GM23338 (cell line): ENCODE measurements at places on chromosomes 16 and 17.

GRCh38 chr16:82584553-82585152, 42.1 kb upstream of the CDH13 start:
- DNase-seq = no peak

DNA sequence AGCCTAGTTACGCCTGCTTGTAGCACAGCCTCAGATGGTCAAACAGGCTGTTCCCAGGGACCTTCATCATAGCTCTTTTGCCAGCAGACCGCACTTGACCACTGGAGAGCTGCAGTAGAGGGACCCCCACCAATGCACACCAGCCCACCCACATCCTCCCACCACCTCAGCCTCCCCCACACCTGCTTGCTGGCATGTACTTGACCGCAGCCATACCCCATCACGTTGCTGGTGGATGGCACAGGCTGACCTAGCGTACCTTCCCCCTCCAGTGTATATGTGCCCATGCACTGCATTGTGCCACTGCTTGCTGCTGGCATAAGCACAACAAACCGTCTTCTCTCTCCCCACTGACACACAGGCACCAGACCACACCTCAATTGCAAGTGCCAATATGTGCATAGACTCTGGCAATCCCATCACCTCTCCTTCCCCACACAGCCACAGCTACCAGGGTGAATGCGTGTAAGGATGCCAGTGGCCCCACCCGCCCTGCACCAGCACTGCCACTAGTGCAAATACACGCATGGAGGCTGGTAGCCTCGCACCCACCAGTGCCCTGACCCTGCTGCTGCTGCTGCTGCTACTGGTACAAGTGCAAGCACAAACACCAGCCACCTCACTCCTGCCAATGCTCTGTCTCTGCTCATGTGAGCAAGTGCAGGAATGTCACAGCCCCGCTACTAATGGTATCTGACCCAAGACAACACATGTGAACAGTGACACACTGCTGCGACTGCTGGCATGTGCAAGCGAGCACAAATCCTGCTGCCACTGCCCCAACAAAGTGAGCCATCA, 1377.6 kb downstream of the CDH11 start:
- DNase-seq = no peak

DNA sequence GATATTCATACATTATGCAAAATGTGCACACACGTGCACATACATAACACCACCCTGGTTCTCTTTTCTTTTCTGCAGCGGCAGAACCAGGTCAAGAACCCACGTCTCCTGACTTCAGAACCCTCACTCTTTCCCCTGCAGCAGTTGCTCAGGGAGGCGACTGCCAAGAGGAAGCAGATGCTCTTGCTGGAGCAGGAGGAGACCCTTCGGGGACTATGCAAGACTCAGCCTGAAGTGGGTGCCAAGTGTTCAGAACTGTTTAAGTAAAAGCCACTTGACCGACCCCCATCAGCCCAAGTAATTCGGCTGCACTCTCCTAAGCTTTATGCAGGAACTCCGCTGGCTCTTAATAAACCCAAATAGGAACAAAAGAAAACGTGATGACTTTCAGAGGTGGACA, 193.8 kb downstream of the SLC39A11 start:
- no peak for DNase-seq

GRCh38 chr16:66752379-66752778, 970 bp upstream of the DYNC1LI2 start:
- DNase-seq = no peak

GRCh38 chr16:6932871-6933385, 399.7 kb upstream of the RBFOX1 start:
- no peak for DNase-seq

DNA sequence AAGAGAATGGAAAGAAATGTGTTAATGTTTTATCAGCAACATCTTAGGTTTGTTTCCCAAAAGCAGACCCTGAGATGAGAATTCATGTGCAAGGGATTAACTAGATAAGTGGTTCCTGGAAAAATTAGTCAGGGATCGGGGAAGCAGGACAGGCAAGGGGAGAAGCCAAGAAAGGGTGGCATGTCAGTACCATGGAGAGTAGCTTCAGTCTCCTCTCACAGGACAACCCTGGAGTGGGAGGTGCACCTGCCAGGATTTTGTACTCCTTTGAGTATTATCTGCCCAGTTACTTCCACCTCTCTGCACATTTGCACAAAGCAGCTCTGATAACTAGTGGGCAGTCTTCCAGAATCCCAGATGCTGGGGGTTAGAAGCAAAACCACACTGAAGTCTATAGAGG, 117.0 kb downstream of the RGS9 start:
- DNase-seq = peak; percentile 17

DNA sequence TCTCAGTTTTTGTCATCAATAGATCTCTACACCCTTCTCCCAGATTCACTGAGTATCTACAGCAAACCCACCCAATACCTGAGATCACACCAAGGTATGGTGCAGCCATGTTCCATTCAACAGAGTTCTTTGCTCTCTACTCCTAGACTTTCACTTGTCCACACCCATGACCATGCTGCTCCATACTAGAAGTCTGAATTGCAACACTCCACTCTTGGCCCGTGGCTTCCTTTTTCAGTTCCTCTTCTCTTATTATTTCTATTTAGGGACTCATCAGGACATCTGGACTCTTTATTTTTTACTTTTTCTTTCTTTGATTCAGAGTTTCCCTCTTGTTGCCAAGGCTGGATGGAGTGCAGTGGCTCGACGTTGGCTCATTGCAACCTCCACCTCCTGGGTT, 37.1 kb downstream of the YWHAE start:
- no peak for DNase-seq

DNA sequence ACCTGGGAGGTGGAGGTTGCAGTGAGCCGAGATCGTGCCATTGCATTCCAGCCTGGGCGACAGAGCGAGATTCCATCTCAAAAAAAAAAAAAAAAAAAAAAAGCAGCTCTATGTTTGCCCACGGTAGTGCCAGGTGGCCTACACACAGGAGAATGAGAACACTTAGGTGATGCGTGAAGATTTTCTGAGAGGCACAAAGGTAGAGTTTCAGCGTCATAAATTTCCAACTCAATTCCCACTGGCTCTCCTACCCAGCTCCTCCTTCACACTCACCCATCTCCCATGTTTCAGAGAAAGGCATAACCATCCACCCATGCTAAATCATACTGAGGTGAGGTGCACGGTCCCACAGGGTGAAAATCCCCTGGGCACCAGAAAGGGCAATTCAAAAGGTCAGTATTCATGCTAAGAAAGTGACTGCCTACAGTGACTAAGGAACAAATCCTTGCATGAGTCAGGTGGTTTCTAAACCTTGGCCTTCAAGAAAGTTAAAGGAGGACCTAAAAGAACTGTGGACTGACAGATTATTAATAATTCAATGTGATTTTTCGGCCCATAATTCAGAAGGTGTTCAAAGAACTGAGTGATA, 4.8 kb downstream of the DCAKD start:
- DNase-seq = no peak

DNA sequence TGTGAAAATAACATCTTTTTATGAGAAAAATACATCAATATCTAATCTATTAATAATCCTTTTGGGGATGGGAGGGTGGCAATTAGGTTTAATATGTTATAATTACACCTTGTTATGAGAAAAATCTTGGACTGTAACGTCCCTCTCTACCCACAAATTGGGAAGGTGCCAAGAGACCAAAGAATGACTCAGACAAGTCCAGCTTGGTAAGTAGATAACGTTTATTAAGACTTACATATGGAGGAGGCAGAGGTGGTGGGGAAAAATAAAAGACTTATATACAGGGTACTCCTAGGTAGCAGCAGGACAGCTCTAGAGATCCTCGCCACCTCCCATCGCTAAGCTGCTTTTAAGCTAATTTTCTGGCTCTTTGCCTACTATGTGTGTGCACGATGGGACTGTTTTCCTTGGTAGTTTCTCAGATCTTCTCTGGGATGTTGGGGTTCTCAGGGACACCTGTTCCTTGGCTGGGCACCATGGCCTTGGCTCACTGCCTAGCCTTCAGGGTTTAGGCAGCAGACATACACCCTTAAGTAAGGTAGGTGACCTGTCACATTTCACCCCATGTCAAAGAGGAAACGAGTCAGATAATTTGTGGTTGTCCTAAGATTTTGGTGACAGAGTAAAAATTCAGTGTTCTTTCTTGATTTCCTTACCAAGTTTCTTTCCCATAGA, 31.5 kb downstream of the RBL2 start:
- DNase-seq = no peak

- DNase-seq = no peak
Measured at GRCh38 chr17:12074346-12074745, 53.7 kb downstream of the MAP2K4 start.

DNA sequence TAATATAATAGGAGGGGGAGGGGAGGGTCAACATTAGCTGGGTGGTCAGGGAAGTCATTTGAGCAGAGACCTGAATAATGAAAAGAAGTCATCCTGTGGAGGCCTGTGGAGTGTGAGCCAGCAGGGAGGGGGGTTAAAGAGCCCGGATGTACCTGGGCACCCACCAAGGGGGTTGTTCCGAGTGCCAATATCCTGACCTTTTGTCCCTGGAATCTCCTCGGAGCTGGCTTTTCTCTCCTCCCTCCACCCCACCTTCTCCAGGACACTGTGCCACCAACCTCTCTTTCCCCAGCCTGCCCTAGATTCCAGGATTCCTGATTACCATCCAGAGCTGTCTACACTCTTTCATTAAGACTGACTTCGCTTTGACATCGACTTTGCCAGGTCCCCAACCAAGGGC, 6.2 kb downstream of the SHBG start:
- DNase-seq = no peak

- peak; percentile 60 for DNase-seq
Measured at GRCh38 chr16:69187446-69188235, 677 bp downstream of the SNTB2 start.

DNA sequence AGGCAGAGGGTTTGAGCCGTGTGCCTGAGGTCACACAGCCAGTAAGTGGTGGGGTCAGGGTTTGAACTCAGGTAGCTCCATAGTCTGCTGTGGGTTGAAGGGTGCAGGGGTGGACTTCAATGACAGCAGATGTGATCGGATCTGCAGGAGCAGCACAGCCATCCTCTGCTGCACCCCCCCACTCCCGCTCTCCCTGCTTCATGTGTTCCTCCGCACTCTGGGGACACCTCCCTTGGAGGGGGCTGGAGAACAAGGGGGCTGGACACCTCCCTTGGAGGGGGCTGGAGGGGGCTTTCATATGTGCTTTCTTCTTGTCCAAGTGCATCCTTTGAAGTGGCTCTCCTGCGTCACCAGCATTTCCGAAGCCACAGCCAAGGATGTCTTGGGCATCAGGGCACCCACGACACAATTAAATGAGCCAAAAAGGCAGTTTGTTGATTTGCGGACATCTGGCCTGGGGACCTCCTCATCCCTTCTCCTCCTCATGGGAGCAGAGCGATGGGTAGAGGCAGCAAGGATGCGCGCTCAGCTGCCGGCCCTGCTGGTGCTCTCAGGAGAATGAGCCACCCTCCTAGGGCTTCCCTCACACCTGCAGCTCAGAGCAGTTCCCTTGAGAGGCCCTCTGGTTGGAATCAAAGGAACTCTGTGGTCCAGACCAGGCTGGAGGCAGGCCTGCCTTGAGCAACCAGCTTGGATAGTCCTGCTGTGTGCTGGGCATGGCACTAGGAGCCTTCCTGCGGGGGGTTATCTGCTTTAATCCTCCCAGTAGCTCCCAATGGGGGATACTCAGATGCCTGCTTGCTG, 26.2 kb downstream of the WSCD1 start:
- no peak for DNase-seq

DNA sequence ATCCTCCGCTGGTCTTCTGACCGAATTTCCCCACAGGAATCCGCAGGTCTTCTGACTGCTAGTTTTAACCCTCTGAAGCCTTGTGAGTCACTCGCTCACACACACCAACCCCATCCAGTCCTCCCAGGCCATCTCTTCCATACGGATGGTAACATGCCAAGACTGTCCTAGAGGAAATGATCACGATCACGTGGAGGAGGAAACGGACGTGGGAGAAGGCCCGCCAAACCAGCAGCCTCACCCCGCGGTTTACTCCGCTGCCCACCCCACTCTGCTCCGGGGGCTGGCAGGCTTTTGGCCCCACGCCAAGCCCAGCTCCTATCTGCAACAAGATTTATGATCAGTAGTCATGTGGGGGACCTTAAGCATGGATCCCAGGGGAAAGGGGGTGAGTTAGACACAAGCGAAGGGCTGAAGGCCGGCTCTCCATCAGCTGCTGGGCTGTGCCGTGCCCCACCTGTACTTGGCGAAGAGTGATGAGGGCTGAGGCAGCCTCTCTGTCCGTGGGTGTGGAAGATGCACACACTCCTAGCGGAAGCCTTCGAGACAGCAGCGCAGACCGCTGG, 1.5 kb upstream of the FAAP100 start:
- no peak for DNase-seq

DNA sequence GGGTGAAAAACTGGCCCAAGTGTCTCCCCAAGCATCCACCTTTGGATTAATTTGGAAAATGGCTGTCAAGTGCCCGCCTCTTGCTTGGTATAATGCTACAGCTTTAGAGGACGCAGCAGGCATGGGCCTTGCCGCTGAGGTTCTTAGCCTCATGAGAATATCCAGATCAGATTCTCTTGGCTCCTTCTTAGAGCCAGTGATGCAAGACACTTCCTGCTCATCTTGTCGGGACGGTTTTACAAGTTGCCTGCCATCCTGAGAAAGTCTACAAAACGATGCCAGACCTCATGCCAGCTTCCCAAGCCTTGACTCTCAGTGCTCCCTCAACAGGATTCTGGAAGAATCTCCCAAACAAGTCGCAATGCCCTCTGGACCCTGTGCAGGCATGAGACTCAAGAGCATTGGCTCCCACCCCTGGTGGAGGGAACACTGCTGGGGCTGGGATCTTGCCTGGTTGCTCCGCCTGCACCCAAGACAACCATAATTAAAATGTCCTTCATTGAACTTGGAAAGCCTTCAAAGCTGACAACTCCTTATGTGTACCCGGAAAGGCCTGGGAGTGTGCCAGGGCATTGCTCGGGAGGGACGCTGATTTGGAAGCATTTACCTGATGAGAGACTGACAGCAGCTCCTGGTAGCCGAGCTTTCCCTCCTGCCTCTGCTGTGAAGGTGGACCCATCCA, 25.8 kb upstream of the STH start:
- DNase-seq = no peak

DNA sequence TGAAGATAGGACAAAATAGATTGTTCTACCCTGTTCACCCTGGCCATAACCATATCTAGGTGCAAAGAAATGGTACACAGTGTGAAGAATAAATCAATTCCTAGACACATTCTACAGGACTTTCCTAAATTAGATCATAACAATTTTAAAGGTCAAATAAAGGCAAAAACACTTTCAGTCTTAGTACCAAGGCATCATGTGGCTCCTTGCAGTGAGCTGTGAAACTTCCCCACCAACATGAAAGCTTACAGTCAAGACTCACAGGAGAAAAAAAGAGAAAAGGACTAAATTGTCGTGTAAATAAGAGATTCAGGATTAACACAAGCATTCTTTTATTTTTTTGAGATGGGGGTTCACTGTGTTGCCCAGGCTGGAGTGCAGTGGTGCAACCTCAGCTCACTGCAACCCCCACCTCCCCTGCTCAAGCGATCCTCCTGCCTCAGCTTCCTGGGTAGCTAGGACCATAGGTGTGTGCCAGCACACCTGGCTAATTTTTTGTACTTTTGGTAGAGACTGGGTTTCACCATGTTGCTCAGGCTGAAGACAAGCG, 14.2 kb downstream of the NSMCE1 start:
- no peak for DNase-seq
